Mesothelial cell of epicardium (in vitro differentiated cells): ENCODE measurements at places on chromosomes 3 and 15. TPM values are rescaled to one million over a fixed set of nuclear protein-coding genes. Genes with fewer than 3 reads are reported as not detected.

SMC4 gene
- total RNA-seq: 50.7 to 57.4 TPM (median 53.2 TPM) in 3 replicates

GNAT1 gene
- 0.27 to 0.98 TPM (median 0.55 TPM) in 3 replicates for total RNA-seq

CAMKV gene
- 0.14 to 0.58 TPM in 2 of 3 replicates, not detected in the other for total RNA-seq

POPDC2 gene
- 3.4 to 3.5 TPM (median 3.5 TPM) in 3 replicates for total RNA-seq

SPINK8 gene
- not detected in 3 replicates for total RNA-seq

NUDT16 gene
- total RNA-seq: 17.2 to 17.4 TPM (median 17.3 TPM) in 3 replicates

NPAP1 gene
- 0.47 to 0.60 TPM (median 0.51 TPM) in 3 replicates for total RNA-seq

CERS3 gene
- total RNA-seq: 0.23 to 0.69 TPM in 2 of 3 replicates, not detected in the other
